ENCODE measurements at places on chromosomes 2 and 18.
A peak's percentile ranks its signal among the peaks of the same experiment; 100 is the strongest.

DNA sequence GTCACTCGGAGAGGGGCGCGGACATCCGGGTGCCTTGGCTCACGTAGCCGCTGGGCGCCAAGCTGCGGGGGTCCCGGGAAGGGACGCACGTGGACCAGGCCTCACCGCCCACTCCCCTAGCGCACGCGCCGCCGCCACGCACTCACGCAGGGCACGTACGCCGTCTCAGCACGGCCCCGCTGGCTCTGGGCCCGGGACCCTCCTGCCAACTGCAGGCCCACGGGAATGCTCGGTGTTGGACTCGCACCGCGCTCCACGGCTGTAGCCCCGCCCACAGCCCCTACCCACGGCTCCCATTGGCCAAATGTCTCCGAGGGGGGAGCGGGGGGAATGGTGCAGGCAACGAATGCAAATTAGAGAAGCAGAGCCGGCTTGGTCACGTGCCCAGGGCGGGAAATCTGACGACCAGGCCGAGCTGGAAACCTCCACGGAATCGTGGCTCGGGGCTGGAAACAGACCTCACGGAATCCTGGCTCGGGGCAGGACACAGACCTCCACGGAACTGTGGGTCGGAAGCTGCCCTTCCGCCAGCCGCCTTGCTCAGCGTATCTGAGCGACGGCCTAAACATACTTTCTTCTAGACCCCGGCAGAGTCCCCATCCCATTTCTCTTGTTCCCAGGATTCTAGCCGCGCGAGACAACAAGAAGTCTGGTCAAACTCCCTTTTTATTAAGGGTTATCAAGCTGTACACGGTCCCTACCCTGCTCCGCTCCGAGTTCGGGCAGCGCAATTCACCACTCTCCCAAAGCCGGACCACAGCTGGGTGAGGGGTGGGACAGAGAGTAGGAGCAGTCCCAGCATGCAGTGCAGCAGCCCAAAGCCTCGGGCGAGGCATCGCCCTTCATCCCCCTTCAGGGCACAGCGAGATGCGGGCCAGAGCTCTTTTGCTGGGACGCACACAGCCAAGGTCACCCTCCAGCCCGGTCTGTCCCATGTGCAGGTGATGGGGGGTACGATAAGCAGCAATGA is at the start of gene ABCB6:
Gene ABCB6, minus strand, starts transcription at position 227 of the 970 bp plus-strand sequence. CDS start 285 bp downstream, outside the sequence.
- peak; percentile 89 for DNase-seq

GRCh38 chr2:216799873-216800431 is 59.9 kb downstream of the TNP1 start:
- DNase-seq = no peak

GRCh38 chr2:150023044-150023443 is 435.5 kb upstream of the MMADHC start:
- DNase-seq = no peak

DNA sequence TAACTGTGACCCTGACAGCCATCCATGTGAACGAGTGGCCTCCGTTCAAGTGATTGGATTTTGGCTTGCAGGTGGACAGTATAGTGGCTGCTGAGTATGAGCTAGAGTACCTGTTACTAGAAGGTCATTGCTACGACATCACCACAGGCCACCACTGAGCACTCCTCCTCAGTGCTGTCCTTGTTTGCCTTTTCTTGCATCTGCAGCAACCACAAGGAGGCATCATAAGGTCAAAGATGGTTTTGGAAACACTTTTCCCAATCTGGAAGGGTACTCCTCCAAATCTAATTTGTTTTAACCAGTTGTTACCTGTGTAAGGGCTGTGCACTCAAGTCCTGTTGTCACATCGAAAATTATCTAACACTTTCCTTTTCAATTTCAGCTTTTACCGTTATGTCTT is 81.2 kb downstream of the UGGT1 start:
- DNase-seq = no peak

GRCh38 chr2:54377901-54378493 is 78.1 kb upstream of the SPTBN1 start:
- DNase-seq = no peak

DNA sequence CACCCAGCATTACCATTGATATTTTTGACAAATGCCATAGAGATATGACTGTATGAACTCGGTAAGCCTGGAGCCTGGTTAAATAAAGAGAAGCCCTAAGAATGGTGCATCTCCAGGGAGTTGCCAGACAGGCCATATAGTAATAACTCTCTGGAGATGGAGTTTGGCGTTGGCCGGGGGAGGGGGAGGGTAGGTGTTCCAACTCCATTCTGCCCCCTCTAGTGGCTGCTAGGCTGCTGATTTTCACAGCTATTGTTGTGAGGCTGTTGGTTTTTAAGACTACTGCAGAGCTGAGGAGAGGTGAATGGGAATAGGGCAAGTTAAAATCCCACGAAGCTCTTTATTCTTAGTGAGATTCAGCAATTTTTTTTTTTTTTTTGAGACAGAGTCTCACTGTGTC is 99.9 kb downstream of the GALNT14 start:
- no peak for DNase-seq

DNA sequence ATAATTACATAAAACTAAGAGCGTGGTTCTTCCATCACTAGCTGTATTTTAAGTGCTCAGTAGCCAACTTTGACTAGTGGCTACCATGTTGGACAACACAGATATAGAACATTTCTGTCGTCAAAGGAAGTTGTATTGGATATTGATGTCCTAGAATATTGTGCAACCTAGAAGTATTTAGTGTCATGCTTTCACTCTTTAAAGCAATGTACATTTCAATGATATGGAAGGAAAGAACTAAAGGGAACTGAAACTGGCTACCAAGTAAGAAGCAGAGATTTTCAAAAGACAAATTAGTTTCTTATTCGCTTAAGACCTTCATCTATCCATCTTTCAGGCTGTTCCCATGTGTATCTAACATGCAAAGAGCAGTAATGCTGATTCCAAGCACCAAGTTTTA is 85.4 kb upstream of the EML6 start:
- no peak for DNase-seq

DNA sequence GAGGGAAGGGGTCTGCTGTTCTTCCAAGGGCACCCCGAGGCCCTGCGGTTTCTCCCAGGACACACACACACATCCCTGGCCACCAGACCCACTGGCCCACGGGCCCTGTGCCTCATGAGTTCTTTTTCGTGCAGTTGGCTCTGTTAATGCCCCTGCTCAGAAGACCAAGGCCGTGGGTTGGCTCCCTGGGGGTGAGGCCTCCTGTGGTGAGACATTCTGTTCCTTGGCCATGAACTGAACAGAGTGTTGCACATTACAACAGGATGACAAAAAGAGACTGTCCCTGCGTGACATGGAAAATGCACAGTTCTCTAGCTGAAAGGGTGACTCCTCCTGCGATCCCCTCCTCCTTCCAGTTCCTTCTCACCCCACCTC is 30.7 kb downstream of the SH2D6 start:
- DNase-seq = no peak

DNA sequence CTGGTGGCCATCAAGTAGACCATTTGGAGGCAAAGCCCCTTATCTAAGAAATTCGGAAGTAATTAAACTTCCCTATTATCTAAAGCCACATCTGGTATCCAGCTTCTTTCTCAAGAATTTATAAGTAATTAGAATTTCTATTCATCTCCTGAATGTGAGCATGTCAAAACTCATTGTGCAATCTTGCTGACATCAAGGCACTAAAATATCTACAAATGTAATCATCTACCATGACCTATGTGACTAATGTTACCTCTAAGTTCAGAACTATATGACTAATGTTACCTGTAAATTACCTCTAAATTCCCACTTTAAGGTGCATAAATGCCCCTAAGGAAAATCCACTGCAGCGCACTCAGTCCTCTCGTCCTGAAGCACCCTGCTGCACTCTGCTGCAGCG is 773.0 kb downstream of the CPS1 start:
- DNase-seq = no peak

DNA sequence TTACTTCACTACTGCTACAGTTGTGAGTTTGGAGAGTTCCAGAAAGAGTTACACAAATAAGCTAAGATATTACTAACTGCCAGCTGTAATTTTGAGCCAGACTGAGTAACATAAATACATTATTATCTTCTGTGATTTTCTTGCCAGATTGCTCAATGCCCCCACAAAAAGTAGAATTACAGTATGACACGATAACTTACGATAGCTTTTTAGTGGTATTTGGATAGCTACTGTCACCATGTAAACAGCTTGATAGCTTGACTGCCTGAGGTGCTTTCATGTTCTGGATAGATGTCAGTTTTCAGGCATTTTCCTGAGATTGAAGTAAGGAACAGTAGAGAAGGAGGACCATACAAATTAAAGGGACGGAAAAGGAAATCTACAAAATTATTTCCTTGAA is 533.3 kb downstream of the SOCS6 start:
- no peak for DNase-seq

GRCh38 chr2:202204855-202205254 is 33.5 kb downstream of the SUMO1 start:
- DNase-seq = no peak

DNA sequence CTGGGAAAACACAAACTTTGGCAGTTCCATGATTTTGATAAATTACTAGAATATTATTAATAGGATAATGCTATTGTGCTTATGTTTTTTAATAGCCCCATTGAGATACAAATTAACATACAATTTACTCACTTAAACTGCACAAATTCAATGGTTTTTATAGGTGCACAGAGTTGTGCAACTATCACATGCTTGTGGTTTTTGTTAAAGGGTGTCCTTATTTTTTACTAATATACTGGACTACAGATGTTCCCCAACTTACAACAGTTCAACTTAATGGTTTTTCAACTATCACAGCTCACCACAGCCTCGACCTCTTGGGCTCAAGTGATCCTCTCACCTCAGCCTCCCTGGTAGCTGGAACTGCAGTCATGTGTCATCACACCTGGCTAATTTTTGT is 76.6 kb downstream of the OSBPL1A start:
- DNase-seq = no peak

DNA sequence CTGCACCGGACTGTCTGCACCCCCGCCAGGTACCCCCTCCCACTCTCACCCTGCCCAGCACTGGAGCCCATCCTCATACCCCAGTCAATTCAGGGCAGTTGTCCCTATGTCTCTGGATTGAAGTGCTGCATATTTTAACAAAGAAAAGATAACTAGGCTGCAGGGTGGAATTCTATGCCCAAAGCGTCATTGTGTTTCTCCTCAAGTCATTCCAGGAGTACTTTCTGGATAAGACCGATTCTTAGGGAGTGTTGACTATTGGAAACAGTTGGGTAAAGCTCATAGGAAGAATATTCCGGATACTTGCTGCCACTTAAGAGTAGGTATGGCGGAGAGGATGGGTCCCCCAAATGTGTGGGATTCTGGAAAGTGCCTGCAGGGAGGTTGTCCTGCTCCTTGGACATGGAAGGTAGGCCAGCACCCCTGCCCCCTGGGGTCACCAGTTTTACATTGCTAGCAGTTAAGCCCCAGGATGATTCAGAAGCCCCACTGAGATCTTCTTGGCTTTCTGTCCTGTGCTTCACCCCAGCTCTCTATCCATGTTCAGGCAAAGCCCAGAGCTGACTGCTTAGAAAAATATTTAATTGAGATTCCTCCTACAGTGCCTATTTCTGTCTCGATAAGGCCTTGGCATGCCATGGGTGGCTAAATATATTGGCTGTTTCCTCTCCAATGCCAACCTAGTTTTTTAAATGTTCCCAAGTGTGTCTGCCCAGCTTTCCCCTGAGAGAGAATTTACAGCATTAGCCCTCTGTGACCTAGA is 48.2 kb downstream of the RPL37A start:
- no peak for DNase-seq

- no peak for DNase-seq
Observed at GRCh38 chr2:77008853-77009252, 513.3 kb downstream of the LRRTM4 start.

DNA sequence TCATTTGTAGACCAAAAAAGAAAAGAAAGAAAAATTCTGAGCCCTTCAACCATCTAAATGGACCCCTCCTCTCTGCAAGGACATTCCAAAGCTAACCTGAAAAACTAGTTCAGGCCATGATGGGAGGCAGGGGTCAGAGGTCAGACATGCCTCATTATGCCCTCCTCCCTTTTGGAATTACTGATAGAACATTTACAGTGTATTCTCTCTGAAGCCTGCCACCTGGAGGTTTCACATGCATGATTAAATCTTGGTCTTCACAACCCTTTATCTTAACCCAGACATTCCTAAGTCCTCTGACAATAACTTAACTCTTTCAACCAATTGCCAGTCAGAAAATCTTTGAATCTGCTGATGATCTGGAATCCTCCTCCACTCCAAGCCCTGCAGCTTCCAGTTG is 86.0 kb downstream of the SPP2 start:
- no peak for DNase-seq

GRCh38 chr2:129821445-129821844 is 158.0 kb upstream of the RAB6C start:
- no peak for DNase-seq

DNA sequence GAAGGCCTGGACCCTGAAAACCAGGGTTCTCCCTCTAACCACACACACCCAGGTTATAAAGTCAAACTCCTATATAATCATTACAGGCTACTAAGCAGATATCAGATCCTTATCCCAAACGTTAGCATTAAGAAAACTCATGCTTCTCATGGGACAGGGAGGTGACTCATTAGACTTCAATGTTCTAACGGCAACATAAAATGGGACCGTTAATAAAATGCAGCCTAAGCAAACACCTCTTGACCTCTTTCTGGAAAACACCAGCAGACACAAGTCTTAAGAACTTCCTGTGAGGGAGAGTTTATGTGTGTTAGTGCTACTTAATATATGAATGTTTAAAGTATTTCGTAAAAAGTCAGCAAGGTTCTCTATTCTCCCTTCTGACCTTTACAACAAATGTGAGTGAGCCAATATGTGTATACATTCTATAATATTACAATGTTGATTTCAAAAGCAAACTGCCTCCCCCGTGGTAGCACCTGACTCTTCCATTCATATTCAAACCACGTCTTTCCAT is 31.7 kb downstream of the LPIN2 start:
- DNase-seq = peak; percentile 87

DNA sequence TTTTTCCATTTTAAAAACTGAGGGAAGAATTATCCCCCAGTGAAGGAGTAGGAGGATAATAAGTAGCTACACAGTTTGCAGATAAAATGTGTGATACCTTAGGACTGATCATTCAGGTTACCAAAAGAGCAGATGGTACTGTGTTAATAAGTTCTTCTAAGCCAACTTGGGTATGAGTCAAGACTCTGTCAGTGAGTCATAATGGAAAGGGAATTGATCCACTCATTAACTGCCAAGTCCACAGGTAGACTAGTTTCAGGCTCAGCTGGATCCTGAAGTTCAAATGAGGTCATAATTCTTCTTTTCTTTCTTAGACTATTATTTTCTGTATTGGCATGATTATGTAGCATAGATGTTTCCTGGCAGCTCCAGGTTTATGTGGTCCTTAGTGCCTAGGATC is 142.4 kb upstream of the ALPP start:
- DNase-seq = peak; percentile 4

- DNase-seq = no peak
Observed at GRCh38 chr18:58584200-58585127, 44.4 kb downstream of the ALPK2 start.

- DNase-seq = no peak
Observed at GRCh38 chr2:551621-552020, 125.6 kb downstream of the TMEM18 start.

GRCh38 chr2:83051538-83052170 is 1407.4 kb downstream of the SUCLG1 start:
- no peak for DNase-seq

GRCh38 chr2:23219666-23220065 is 165.3 kb upstream of the KLHL29 start:
- DNase-seq = no peak
